Activated T-helper 9 cell treated with anti-CD3 and anti-CD28 coated beads, Interleukin-2, amount 50 U/mL, for 16 hours (primary cell): ENCODE measurements at places on chromosomes 11 and 22.

- no peak for DNase-seq
Observed at GRCh38 chr11:69896250-69896649, 77.0 kb upstream of the FGF3 start.

DNA sequence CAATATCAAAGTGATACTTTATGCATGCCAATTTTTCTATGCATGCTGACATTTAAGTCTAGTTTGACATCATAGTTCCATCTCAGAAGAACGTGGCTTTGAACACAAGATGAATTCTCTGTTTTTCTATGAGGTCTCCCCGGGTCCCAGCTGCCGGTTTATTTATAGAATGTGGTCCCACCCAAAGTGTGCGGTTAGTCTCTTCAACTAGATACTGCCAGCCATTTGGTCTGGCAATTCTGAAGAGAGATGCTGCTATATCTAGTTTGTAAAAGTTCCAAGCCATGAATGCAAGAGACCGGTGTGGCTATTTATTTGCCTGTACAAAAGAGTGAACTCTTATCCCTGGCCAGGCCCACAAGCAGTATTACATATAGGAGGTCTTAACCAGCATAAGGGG is 9.2 kb downstream of the OR5A2 start:
- no peak for DNase-seq

DNA sequence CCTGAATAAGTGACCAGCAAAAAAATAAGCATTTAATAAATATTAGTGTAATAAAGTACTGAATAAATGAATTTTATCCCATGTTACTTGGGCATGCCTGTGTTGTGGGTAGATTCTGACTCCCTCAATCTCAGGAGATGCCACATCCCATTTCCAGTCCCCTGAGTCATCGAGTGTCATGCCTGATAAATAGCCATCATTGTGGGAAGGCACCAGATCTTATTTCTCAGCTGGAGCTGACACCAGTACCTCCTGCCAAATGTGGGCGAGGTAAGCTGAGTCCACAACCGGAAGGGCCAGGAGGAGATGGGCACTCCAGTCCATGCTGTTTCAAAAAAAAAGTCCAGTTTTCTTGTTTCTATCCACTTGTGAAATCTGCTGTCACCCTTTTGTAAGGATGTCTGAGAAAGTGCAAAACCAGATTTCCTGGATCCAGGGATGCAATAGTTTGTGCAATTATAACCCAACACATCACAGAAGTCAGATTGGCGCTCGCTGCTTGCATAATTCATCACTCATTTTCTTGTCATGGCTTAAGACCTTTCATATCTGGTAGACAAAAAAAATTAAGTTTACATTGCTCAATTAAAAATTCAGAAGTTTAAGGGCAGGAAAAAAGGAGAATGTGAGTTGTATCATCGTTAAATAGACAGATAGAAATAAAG is 311.6 kb downstream of the MIAT start:
- no peak for DNase-seq

- no peak for DNase-seq
Observed at GRCh38 chr22:29269731-29270474, 1.8 kb downstream of the EWSR1 start.

- DNase-seq, result no peak
Observed at GRCh38 chr11:112377946-112378345, 117.3 kb upstream of the PLET1 start.

- no peak for DNase-seq
Observed at GRCh38 chr11:65479184-65480145, 19.4 kb upstream of the MALAT1 start.
